ENCODE measurements at places on chromosomes 2 and 18. TPM values are rescaled to one million over a fixed set of nuclear protein-coding genes. Genes with fewer than 3 reads are reported as not detected.

Gene ZNF892
- 0.84 TPM for polyA plus RNA-seq

Gene CABLES1
- 4.5 TPM for polyA plus RNA-seq

Gene CIB4
- polyA plus RNA-seq: 0.30 TPM

Gene MOGAT1
- polyA plus RNA-seq: not detected

Gene UGT1A10
- not detected for polyA plus RNA-seq

Gene VWC2L
- polyA plus RNA-seq: not detected

GRCh38 chr2:212931271-212931670 lies 220.1 kb downstream of the IKZF2 start:
- no peak for DNase-seq

GRCh38 chr2:6750411-6751158 lies 115.1 kb downstream of the CMPK2 start:
- no peak for DNase-seq

GRCh38 chr2:148135705-148136104 lies 114.8 kb downstream of the MBD5 start:
- no peak for DNase-seq

DNA sequence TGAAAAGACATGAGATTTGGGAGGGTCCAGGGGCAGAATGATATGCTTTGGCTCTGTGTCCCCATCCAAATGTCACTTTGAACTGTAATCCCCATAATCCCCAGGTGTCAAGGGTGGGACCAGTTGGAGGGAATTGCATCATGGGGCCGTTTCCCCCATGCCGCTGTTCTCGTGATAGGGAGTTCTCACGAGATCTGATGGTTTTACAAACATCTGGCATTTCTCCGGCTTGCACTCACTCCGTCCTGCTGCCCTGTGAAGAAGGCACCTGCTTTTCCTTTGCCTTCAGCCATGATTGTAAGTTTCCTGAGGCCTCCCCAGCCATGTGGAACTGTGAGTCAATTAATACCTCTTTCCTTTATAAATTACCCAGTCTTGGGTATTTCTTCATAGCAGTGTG lies 51.4 kb downstream of the LPIN1 start:
- DNase-seq: no peak

DNA sequence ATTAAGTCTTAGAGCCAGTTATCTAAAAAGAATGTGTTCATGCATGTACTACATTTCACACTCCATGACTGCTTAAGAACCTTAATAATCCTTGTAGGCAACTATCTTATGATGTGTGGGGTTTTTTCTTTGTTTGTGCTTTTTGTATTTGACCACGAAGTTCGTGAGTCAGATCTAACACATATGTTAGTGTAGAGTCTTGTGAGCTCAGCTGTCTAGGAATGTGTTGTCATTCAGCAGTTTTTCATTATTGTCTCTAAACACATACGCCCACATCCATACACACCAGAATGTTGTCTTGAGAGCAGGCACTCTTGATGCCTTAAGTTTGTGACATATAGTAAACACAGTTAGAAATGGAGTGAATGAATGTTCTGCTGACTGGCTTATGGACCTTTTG lies 38.4 kb downstream of the CAB39 start:
- DNase-seq: no peak

- no peak for DNase-seq
These were observed 324.6 kb downstream of the HRH4 start for GRCh38 chr18:24785019-24785418.

DNA sequence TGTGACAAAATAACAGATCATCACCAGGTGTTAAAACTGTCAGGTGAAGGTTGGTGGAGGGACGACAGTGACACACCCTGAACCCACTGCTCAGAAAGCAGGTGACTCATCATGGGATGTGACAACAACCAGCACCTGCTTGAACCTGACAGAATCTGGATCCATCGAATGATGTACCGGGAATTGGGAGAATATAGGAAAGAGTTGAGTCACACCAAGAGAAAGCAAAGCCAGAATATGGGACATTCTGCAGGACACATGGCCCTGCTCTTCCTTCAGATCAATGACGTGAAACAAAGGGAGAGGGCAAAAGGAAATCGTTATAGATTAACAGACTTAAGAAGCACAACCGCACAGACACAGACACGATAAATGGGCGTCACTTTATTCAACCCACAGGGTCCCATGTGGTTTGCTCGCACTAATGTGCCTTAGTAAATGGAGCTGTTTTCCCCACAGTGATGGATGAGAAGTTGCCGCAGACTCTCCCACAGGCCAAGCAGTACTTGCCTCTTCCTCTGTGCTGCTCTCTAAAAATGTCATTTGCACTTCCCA lies 100.1 kb downstream of the CRACDL start:
- DNase-seq: no peak

DNA sequence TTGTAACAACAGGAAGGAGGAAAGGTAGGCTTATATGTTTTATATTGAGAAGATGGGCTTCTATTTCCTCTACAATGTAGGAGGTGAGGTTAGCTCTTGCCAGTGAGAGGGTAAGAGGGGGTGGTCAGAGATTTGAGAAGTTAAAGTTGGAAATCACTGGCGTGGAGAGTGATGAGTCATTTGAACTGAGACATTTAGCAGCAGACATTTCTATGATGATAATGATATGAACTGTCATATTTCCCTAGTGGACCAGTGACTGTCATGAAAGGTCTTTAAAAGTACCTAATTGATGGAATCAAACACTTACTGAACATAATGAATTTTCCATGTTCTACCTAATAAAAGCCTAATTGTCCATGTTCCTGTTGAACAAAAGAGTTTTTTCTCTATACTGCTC lies 126.1 kb downstream of the FAM161A start:
- DNase-seq: no peak

DNA sequence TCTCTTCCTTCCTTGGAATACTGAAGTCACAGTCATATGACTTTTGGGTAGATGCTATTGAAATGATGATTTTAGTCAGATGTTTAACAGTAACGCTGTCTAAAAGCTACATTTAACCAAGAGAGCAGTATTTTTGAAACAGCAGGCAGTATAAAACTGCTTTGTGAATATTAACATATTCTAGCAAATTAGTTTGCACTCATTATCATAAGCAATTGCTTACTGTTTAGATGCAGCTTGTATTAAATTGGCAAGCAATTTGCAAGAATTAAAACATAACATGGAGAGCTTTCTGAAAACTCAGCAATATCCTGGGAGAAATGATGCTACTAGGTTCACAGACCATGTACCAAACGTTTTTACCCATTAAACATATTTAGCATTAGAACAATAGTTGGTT lies 776.0 kb downstream of the NRXN1 start:
- DNase-seq: no peak

DNA sequence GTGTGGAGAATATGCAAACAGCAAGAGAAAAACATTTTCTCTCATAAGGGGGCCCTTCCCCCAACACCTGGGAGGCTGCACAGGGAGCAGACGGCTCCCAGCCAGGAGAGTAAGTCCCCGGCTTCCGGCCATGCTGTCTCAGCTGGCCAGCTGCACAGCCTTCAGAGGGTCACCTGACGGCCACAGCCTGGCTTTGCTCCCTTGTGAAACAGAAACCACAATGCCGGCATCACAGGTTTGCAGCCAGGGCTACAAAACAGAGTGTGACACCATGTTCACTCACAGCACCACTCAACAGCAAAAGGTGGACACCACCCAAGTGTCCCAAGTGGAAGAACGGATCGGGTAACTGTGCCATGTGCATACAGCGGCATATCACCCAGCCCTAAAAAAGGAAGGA lies 86.9 kb upstream of the GPC1 start:
- DNase-seq: no peak

DNA sequence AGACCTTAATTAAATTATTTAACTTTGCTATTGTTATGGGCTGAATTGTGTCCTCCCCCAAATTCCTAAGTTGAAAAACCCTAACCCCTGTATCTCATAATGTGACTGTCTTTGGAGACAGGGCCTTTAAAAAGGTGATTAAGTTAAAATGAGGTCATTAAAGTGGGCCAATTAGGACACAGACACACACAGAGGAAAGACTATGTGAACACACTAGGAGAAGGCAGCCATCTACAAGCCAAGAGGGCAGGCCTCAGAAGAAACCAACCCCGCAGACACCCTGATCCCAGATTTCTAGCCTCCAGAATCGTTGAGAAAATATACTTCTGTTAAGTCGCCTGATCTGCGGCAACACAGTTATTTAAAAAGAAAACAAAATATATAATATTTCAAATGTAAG lies 6.4 kb downstream of the STK17B start:
- no peak for DNase-seq

GRCh38 chr2:7724336-7724735 lies 807.1 kb downstream of the RNF144A start:
- no peak for DNase-seq

Measured in A549 (cell line).